Esophagus muscularis mucosa (tissue), 4 donors: ENCODE measurements at places on chromosomes 6 and 20. TPM values are rescaled to one million over a fixed set of nuclear protein-coding genes. Genes with fewer than 3 reads are reported as not detected.

DNA sequence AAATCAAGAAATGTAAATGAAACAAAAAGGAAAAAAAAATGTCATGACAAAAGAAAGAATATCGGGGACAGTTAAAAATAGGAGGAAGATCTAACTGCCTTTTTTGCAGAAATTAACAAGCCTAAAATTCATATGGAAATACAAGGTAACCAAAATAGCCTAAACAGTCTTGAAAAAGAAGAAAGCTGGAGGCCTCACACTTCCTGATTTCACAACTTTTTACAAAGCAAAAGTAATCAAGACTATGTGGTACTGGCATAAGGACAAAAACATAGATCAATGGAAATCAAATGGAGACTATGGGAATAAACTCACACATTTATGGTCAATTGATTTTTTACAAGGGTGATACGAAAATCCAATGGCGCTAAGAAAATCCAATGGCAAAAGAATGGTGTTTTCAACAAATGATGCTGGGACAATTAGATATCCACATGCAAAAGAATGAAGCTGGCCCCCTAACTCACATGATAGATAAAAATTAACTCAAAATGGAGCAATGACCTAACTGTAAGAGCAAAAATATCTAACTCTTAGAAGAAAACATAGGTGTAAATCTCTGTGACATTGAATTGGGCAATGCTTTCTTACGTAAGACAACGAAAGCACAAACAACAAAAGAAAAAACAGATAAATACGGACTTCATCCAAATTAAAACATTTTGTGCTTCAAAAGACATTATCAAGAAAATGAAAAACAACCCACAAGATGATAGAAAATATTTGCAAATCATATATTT lies 24.5 kb downstream of the MAP3K5 start:
- no peak for DNase-seq

The CPXM1 gene
- 0.45 TPM for total RNA-seq

DNA sequence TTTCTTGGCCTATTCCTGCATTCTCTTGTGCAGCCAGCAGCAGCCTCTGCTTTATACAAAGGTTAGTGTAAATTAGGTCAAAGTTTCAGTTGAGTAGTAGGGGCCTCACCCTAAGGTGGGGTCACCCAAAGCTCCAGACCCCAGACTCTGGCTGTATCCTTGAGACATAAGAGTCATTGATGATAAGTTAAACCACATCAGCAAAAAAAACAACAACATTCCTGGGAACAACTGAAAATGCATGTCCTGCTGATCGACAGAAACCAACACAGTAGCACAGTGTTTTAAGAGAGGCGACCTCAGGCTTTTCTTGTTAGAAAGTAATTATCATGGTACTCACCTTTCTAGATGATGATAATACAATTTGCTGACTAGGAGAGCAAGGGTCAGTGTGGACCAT lies 52.6 kb downstream of the TFAP2A start:
- DNase-seq: no peak

- no peak for DNase-seq
Observed at GRCh38 chr6:17392978-17393891, at the start of gene CAP2. CAP2 (plus strand) TSS chr6:17393595; CDS start chr6:17421556, 27,961 bp downstream.

The PMEPA1 gene
- total RNA-seq: 17.7 TPM

DNA sequence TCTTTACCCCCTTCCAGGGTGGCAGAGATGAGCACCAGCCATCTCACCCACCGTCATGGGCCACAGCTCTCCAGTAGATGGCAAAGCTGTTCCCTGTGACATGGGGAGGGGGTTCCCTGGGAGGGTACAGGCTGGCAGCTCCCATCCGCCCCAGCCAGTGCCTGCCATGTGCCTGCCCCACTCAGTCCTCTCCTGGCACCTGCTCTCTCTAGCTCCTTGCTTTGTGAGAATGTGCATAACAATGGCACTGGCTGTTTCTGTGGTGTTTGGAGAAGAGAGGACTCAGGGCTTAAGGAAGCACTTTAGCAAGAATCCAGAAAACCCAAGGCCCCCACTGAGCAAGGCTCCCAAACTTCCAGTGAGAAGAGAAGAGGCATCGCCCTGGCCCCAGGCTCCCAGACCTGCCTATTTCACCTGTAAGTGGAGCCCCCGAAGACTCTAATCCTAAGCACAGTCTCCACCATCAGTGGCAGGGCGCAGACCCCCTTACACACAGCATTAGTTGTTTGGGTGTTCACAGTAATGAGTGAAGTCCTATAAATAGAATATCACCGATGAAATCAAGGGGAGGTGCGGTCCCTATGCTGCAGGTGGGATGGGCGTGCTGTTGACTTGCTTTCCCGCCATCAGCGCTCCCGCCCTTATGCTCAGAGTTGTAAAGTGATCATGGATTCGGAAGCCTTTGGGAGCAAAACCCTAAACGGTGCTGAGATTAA lies 110.2 kb downstream of the AGPAT4 start:
- DNase-seq: no peak

- no peak for DNase-seq
Observed at GRCh38 chr20:34824452-34824805, 1.0 kb downstream of the NCOA6 start.

GRCh38 chr6:29790626-29791025 lies 37.0 kb upstream of the HLA-G start:
- DNase-seq: peak; percentile 72

GRCh38 chr6:125995972-125996580 lies 9.7 kb downstream of the TRMT11 start:
- DNase-seq: no peak

DNA sequence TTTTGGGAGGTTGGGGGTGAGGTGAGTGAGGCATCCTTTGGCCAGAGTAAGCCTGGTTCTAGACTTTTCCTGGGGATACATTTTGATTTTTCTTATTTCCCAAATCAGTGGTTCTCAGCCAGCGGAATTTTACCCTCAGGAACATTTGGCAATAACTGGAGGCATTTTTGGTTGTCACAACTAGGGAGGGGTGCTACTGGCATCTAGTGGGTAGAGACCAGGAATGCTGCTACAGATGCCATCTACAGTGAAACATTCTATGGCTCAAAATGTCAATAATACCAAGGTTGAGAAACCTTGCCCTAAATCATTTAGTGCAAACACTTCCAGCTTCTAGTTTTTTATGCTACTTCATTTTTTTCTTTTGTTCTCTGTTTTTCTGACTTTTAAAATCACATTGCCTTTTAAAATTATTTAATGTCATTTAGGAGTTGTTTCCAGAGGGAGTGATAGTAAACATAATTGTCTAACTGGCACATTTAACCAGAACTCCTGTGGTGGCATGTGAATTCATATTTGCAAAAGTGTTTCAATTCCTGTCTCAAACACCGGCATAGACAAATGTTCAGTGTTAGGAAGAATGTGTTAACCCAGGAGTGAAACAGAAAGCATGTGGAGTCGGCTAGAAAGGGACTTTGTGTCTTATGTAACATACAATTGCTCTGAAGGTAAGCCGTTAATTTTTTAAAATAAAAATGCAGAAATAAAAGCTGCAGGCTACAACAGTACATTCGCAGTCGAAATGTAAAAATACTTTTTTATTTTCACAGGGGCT lies 59.0 kb downstream of the QRSL1 start:
- DNase-seq: no peak

The SSTR4 gene
- total RNA-seq: not detected

The REM1 gene
- total RNA-seq: 8.5 TPM

The MAP1LC3A gene
- 103 TPM for total RNA-seq

GRCh38 chr6:84796343-84796742 lies 31.9 kb upstream of the TBX18 start:
- DNase-seq: no peak

- DNase-seq: no peak
Observed at GRCh38 chr20:42678895-42679294, 510.8 kb downstream of the PTPRT start.

DNA sequence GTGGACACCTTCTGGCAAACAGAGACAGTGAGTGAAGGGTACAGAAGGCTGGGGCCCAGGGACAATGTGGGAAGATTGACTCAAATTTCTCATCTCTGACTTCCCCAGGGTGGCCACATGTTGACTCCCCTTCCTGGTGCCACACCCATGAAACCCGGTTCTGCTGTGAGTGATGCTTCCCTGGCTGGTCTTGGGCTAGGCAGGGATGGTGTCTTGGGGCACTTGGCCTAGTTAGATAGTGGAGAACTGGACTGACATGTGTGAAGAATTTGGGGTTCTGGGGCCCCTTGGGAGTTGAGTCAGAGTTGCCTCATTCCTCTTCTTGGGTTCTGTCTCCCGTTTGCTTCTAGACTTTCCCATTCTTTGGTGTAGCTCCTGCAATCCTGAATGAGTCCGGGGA lies 34.2 kb downstream of the GSS start:
- no peak for DNase-seq

GRCh38 chr6:8821981-8822381 lies 386.6 kb upstream of the SLC35B3 start:
- no peak for DNase-seq

The CST4 gene
- total RNA-seq: not detected

DNA sequence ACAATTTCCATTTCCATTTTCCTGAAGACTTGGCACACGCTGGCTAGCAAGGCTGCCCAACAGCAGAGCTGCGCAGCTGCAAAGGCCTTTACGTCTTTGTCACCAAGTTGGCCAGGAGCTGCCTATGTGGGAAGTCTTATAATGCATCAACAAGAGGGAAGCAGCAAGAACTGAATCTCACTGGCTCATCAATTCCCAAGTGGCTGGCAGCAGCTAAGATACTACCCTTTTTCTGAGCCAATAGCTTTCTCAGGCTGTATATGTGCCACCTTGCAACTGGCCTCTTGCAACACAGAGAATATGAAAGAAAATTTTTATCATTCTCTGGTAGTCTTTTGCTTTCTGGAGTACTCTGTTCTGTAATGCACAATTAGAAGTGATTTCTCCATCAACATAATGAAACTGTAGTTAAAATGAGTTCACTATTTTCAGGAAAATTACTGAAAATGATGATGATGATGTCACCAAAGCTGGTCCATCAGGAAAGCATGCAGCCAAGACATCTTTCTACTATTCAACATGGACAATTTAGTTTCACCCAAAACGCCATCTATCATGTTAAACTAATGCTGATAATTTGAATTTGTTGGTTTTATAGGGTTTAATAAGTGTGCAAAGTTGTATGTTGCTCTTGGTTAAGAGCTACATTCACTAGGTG lies 97.3 kb upstream of the FOXA2 start:
- DNase-seq: peak; percentile 75
